ENCODE measurements at places on chromosomes 5 and 9.

DNA sequence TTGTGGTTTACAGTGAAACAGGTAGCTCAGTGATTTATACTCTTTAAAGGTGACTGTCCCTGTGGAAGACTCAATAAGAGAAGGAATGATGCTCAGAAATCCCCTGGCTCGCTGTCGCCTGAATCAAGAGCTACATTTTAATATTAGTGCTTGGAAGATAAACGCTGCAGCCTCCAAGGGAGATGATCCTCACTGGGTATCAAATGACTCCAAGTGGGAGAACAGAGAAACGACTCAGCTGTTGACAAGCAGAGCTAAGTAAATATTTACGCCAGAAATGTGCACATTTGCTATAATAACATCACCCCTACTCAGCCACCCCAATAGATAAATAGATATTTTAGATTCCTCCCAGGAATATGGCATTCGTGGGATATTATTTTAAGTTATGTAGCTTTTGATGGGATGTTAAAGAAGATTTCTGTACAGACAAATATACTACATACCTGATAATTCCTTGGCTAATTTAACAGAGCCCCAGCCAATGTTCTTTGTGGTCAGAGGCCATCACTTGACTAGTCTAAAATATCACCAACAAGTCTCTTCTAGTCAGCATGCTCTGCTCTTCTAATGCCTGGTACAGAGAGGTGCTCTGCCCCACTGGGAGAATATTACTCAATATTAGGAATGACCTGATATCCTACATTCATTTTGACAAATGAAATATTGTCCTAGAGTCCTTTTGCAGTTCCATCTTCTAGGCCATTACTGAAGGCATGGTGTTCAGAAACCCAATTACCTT lies 18.3 kb upstream of the CCDC192 start:
- no peak for DNase-seq

DNA sequence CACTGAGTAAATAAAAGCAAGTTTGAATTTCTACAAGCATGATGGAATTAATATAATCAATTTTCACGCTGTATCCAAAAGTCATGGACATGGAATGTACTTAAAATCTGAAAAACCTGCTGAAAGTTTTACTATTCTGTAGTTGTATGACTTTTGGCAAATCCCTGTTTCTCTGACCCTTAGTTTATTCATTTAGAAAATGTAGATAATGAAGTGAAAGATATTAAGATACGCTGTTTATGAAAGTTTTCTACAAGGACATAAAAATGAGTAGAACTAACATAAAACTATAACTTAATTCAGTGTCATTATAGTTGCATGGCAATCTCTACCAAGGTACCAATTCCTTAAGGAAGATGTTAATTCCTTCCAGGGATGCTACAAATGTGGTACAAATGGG lies 363.2 kb upstream of the MPDZ start:
- DNase-seq: no peak

GRCh38 chr9:126919193-126919592 lies 4.6 kb downstream of the RALGPS1 start:
- DNase-seq: no peak

DNA sequence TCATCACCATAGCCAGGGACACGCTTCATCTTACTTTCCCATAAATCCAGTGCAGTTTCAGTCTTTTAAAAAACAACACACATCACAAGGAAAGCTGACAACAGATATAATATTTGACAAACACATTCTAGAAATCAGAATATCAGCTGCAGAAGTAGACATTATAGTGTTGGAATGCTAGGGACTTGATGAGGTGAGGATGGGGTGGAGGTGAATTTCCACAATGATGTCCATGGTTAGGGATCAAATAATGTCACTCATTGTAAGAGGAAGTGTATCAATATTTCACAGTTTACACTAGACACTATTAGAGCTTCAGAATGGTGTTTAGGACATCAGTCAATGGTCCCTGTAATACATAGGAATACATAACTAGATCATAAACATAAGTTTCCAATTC lies 7.0 kb downstream of the FST start:
- DNase-seq: no peak

GRCh38 chr5:143931476-143931875 lies 119.5 kb downstream of the HMHB1 start:
- DNase-seq: no peak

- DNase-seq: no peak
These were observed 12.2 kb downstream of the NOL6 start for GRCh38 chr9:33461492-33461891.

- no peak for DNase-seq
These were observed 96.4 kb upstream of the COL5A1 start for GRCh38 chr9:134545215-134545542.

DNA sequence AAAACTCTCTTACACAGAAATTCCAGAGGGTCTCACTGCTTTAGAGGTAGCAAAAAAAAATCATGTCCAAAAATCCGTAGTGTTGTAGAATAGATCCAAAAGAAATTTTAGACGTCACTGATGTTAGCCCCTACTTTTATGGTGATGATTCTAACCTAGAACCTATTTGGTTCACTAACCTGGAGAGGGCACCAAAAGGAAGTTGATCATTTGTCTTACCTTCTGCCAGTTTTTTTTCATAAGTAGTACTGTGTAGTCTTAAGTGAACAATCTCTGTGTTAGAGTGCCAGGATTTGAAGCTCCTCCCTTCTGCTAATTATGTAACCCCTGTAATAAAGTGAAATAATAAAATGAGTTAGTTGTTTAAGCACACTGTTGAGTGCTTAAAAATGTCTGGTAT lies 215.2 kb downstream of the SMARCA2 start:
- no peak for DNase-seq

- DNase-seq: no peak
These were observed 222.3 kb downstream of the CD180 start for GRCh38 chr5:66974256-66974655.

- no peak for DNase-seq
These were observed 109.0 kb downstream of the ATP10B start for GRCh38 chr5:160743027-160743426.

- no peak for DNase-seq
These were observed 64.4 kb downstream of the AUH start for GRCh38 chr9:91297306-91297705.

DNA sequence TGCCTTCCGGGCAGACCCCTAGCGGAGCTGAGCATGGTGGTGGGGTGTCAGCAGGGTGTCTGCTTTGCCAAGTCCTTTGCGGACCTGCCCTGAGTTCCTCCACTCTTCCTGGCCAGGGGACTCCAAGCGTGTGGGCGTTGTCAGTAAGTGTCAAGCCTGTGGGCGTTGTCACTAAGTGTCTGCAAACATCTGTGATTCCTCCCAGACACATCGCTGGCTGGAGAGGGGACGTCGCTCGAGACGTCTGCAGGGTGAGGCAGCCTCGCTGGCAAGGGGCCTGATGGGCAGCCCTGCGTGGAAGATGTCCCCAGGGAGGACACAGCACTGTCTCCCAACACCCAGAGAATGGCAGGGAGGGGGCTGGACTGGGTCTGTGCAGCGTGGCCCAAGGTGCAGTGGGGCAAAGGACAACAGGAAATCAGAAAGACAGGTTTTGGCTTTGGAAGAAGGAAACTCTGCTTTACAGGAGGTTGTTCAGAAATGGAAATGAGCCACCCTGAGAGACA lies 28.8 kb downstream of the ADAMTSL2 start:
- DNase-seq: no peak

DNA sequence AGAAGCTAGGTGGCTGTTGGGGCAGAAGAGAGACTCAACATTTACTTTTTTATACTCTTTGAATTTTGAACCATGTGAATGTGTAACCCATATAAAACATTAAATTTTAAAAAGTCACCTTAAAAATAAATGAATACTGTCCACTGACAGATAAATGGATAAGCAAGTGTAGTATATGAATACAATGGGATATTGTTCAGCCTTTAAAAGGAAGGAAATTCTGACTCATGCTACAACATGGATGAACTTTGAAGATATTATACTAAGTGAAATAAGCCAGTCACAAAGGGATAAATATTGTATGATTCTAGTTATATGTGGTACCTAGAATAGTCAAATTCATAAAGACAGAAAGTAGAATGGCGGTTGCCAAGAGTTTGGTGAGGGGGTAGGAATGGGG lies 113.9 kb downstream of the TMEM174 start:
- DNase-seq: no peak

- DNase-seq: no peak
These were observed 233.9 kb upstream of the MAP3K1 start for GRCh38 chr5:56581426-56581825.

DNA sequence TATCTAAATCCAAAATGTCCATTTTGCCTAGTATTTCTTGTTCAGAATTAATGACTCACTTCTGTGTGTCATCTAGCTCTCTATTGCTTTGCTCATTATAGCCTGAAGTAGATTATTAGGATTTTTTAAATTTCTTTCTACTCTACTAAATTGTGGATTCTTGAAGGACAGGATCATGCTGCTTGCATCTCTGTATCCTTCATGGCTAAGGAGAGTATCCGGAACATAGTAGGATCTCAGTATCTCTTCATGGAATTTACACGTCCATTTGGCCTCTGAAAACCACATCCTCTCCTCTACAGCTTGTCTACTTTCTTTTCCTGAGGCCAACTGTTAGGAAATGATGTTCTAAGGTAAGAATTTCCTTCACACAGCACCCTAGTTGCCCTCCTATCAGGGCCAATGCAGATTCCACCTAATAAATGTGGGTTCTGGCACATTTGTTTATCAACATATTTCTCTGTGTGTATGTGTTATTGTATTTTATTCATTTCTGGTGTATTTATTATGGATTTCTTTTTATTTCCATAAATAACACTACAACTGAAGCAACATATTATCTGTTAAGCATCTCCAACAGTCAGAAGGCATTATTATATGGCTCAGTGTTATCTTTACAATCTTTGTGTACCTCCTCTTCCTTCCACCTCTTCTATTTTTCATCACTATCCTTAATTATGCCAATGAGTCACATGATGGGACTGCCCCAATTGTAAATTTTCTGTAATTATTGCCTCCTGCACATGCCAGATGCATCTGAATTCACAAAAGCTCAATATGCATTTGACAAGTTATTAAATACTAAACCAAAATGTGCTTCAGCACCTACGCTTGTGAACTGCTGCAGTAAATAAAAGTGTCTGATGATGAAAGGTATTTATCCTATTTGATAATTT lies 557.8 kb upstream of the TLE4 start:
- no peak for DNase-seq

DNA sequence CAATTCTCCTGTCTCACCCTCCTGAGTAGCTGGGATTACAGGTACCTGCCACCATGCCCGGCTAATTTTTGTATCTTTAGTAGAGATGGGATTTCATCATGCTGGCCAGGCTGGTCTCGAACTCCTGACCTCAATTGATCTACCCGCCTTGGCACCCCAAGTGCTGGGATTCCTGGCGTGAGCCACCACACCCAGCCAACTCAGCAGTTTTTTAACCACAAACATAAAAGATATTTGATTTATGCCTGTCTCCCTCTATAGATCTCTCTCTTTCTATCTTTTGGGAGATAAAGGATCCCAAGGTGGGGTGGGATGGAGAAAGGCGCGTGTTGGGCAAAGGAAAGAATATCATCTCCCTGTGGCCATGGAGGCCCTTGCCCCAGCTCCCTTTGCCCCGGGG lies 26.8 kb downstream of the NR4A3 start:
- no peak for DNase-seq

DNA sequence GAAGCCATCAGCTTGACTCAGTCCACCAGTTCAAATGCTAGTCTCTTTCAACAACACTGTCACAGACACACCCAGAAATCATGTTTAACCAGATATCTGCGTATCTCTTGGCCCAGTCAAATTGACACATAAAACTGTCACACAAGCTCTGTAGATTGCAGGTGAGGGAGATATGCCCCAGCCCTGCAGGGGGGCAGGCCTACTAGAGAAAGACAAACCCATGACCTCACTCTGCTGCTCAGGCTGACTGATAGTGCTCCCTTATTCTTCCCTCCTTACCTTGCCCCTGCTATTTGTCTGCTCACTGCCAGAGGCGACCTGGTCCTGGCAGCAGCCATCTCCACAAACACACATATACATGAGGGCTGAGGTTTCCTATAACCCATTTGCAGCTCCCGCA lies 351.3 kb downstream of the DRD1 start:
- DNase-seq: no peak

GRCh38 chr9:124632077-124632621 lies 125.0 kb upstream of the NR5A1 start:
- no peak for DNase-seq

- no peak for DNase-seq
These were observed 7.2 kb downstream of the RC3H2 start for GRCh38 chr9:122897969-122898368.

GRCh38 chr5:109416882-109417281 lies 7.1 kb upstream of the PJA2 start:
- no peak for DNase-seq

- no peak for DNase-seq
These were observed 19.3 kb upstream of the PPP2CA start for GRCh38 chr5:134245101-134245604.

DNA sequence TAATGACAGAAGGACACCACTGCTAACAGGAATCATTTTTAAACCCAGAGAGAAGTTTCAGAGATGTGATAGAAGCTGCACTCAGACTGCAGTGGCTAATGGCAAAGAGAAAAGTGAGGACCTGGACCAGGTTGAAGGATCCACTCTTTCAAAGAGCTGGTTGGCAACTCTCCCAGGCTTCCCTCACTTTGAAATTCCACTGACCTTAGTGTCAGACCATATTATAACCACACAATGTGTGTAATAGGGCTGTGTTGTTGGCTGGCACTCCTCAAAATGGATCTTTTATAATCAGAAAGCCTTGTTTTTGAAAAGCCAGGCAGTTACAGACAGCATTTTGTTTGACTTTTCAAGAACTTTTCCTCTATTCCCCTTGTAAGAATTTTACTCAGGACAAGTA lies 280.7 kb downstream of the PRELID2 start:
- no peak for DNase-seq

DNA sequence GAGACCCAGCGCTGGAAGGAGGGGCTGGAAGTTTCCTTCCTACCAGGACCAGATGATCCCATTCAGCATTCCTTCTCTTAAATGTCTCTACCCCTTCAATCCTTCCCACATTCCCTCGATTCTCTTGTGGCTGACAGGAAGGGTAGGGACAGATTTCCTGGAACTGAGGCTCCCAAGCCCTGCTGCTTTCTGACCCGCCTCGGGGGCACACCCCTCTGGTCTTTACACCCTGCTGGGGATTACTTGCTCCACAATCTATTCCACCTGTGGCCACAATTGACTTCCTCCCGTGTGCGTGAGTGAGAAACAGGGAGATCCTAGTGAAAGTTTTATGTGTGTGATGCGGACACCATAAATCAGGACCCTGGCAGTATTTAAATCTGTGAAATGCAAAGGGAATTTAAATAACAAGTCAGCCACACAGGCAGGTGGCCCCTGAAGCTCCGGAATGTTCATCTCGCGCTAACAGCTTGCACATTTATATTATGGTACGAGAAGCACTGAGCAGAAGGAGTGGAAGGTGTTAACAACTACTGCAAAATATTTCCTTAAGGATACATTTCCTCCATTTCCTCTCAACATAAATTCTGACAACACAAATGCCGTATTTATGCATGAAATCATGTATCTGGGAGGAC lies 237.5 kb downstream of the SLIT3 start:
- no peak for DNase-seq

GRCh38 chr5:91142819-91143218 lies 240.3 kb downstream of the ARRDC3 start:
- no peak for DNase-seq

GRCh38 chr9:117044241-117044640 lies 357.1 kb downstream of the TRIM32 start:
- no peak for DNase-seq
